ENCODE measurements at places on chromosomes 6 and 20. TPM values are rescaled to one million over a fixed set of nuclear protein-coding genes. Genes with fewer than 3 reads are reported as not detected.
A peak's percentile ranks its signal among the peaks of the same experiment; 100 is the strongest.

Gene RAET1E
- not detected for total RNA-seq

- no peaks in the 10 kb centered on the region for H3K27me3 ChIP-seq
- no peak overlapping the region for H3K4me3 ChIP-seq
- no peaks in the 10 kb centered on the region for H3K4me1 ChIP-seq
- DNase-seq, result no peak
- H3K36me3 ChIP-seq, result peaks cover 6% of the 10 kb centered on the region
These were observed 14.3 kb downstream of the ITPA start for GRCh38 chr20:3223651-3223993.

GRCh38 chr6:105832313-105832761 lies 253.8 kb upstream of the PRDM1 start:
- no peaks in the 10 kb centered on the region for H3K4me1 ChIP-seq
- H3K4me3 ChIP-seq, result no peak overlapping the region
- no peak for DNase-seq
- H3K27ac ChIP-seq, result no peak overlapping the region

Gene MATN4
- total RNA-seq, result 0.19 TPM

DNA sequence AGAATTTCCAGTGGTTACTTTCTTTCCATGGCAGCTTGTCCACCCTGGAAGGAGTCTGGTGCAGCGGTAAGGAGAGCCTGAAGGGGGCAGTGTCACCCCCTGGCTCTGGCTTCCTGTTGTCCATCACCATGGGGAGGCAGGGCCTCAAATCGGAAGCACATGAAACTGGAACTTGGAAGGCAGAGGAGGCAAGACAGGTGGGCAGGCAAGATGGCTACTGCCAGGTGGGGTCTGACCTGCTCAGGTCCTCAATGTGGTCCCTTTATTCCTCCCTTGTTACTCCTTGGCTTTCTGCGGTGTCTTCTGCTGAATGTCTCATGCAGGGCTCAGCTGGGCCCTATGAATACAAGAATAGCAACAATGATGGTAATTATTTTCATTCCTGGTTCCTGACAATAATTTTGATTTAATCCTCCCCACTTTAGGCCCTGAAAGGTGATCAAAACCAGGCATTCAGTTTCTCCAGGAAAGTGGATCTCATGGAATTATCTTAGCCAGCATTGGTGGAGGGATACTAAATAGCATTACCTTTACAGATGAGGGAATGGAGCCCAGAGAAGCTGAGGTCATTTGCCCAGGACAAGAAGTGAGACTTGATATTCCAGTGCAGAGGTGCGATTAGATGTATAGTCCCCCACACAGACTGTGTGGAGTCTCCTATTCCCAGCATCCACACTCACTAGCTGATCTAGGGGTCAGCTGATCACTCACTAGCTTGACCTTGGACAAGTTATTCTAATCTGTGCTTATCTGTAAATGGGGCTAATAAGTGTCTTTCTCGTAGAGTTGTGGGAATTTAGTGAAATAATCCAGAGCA lies 17.6 kb upstream of the SNAI1 start:
- no peak overlapping the region for H3K4me3 ChIP-seq

- H3K27me3 ChIP-seq, result no peaks in the 10 kb centered on the region
- no peak overlapping the region for H3K4me3 ChIP-seq
- H3K36me3 ChIP-seq, result no peaks in the 10 kb centered on the region
- peaks cover 6% of the 10 kb centered on the region for H3K4me1 ChIP-seq
- H3K27ac ChIP-seq, result no peak overlapping the region
These were observed 42.6 kb upstream of the IRF4 start for GRCh38 chr6:348860-349396.

DNA sequence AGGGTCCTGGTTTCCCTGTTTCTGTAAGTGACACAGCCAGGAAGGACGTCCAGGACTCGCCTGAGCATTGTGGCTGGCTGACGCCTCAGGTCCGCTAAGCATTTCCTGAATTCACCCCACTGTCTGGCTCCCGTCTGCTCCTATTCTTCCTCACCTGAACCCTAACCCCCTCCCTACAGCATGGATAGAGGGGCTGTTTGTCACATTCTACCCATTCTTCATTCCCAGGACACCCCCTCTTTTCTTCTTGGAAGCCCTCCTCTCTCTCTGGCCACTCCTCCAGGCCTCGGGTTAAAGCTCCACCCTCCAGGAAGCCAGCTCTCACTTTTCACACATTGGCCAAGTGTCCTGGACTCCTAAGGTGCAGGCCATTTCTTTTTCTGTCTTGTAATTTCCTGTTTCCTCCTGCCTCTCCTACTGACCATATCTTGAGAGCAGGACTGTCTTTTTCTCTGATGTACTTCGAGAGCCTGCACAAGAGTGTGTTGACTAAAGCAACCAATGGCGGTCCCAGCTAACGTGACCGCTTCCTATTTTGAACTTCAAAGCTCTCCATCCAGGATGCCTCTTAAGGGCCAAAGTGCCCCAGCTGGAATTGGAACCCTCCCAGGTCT lies 24.2 kb upstream of the MYMX start:
- no peak overlapping the region for H3K4me3 ChIP-seq
- H3K36me3 ChIP-seq, result no peaks in the 10 kb centered on the region
- H3K4me1 ChIP-seq, result no peaks in the 10 kb centered on the region
- DNase-seq, result no peak
- peaks cover 8% of the 10 kb centered on the region for H3K27me3 ChIP-seq

Gene CCDC28A
- total RNA-seq, result 9.3 TPM

Gene DEFB113
- total RNA-seq, result not detected

Gene SNPH
- total RNA-seq, result 7.9 TPM

- no peaks in the 10 kb centered on the region for H3K36me3 ChIP-seq
- no peak for DNase-seq
- peaks cover 20% of the 10 kb centered on the region for H3K4me1 ChIP-seq
- H3K4me3 ChIP-seq, result peak overlapping the region; percentile 75
- peak overlapping the region; percentile 88 for H3K27ac ChIP-seq
These were observed 48.0 kb downstream of the OR2B2 start for GRCh38 chr6:27863962-27864905.

Gene HNF4A
- total RNA-seq, result not detected

DNA sequence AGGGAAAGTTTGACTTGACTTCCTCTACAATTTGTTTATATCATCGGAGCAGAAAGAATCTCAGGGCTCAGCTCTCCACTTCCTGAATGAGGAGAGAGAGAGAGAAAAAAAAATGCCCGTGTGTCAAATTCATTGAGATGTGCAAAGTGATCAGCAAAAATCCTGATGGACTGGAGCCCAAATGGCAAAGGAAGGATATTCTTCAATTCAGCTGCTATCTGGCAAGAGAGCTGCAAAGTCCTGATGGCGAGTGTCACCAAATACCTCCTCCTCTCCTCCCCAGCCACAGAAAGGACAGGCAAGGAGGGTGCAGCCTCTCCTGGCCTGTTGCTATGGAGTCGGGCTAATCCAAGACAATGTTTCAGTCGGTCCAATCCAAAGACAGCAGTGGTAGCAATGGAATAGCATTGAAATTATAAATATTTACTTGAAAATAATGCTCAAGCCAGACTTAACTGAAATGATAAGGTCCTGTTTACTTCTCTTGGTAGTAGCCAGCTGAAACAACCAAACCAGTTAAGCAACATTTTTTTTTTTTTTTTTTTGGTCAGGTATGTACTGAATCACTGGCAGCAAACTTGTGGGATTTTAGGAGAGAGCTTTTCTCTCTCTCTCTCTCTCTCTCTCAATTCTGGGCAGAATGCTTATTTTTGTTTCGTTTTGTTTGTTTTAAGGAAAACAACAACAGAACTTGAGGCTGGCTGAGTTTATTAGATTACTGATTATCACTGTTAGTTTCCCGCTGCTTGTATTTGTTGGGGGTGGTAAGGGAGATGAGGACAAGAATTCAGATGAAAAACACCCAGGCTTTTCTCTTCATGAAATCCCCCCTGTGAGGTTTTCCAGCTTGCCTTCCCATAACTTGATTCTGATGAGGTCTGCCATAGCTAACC lies 204.2 kb downstream of the BCAS1 start:
- H3K27ac ChIP-seq, result peak overlapping the region; percentile 58
- no peaks in the 10 kb centered on the region for H3K27me3 ChIP-seq
- H3K4me1 ChIP-seq, result peaks cover 24% of the 10 kb centered on the region
- H3K4me3 ChIP-seq, result no peak overlapping the region
- no peaks in the 10 kb centered on the region for H3K36me3 ChIP-seq

DNA sequence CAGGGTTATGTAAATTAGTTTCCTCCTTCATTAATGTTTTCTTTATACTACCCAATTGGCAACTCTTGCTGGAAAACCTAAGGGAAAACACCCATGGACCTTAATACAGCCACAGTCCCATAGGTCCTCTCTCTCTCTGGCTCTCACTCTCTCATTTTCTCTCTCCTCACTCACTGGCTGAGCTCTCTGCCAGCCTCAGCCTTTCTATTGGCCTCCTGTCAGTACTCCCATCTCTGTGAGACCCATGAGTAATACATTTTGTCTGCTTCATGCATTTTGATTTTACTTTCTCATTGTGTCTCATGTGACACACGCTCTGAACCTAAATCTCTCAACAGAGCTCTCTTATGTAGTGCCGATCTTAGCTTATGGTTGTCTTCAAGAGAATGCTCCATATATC lies 907.5 kb downstream of the C6orf118 start:
- no peak overlapping the region for H3K27ac ChIP-seq
- no peak overlapping the region for H3K4me3 ChIP-seq
- H3K4me1 ChIP-seq, result no peaks in the 10 kb centered on the region
- no peaks in the 10 kb centered on the region for H3K27me3 ChIP-seq
- DNase-seq, result no peak
- no peaks in the 10 kb centered on the region for H3K36me3 ChIP-seq

GRCh38 chr6:117890172-117890571 lies 16.9 kb upstream of the SLC35F1 start:
- H3K36me3 ChIP-seq, result no peaks in the 10 kb centered on the region
- no peak overlapping the region for H3K27ac ChIP-seq
- H3K4me1 ChIP-seq, result no peaks in the 10 kb centered on the region
- H3K27me3 ChIP-seq, result no peaks in the 10 kb centered on the region
- H3K4me3 ChIP-seq, result no peak overlapping the region
- DNase-seq, result no peak

DNA sequence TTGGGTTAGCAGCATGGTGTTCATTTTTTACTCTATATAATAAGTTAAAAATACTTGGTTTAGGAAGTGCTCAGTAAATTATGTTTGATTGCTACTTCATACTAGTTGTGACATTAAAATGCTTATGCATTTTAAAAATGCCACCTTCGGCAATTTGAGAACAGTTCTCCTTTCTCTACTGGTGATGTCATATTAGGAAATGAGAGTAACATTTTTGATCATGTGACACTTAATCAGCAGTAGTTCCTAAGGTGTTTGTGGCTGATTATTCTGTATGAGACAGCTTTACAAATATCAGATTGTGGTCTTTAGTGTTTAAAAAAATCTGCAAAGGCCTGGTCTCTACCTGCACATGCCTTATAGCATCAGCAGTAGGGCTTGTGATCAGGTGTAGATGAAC lies 4.4 kb downstream of the GZF1 start:
- H3K4me1 ChIP-seq, result peaks cover 28% of the 10 kb centered on the region
- H3K4me3 ChIP-seq, result no peak overlapping the region
- DNase-seq, result no peak
- peaks cover 34% of the 10 kb centered on the region for H3K36me3 ChIP-seq

- no peak overlapping the region for H3K4me3 ChIP-seq
- H3K4me1 ChIP-seq, result no peaks in the 10 kb centered on the region
These were observed 21.5 kb upstream of the HS3ST5 start for GRCh38 chr6:114364301-114364700.

Gene IRF4
- not detected for total RNA-seq

Gene HSPA1A
- 52.7 TPM for total RNA-seq

DNA sequence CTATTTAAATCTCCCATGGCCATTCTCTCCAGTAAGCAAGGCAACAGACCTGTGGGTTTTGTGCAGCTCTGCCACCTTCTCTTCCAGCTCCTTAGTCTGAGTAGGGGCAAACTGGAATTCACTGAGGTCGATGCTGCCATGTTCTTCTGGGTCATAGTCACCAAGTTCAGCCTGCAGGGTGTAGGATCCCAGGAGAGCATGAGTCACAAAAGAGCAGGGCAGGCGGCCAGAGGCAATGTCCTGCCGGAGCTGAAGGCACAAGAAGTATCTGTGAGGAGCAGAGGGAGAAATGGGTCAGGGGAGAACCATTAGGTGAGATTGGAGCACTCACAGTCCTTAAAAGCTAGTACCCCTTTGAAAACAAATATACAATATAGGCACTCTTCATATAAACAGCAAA lies 73.7 kb downstream of the SMLR1 start:
- DNase-seq, result peak; percentile 70
- no peaks in the 10 kb centered on the region for H3K36me3 ChIP-seq
- no peak overlapping the region for H3K27ac ChIP-seq
- peaks cover 6% of the 10 kb centered on the region for H3K4me1 ChIP-seq
- no peaks in the 10 kb centered on the region for H3K27me3 ChIP-seq

Gene HLA-DQA1
- not detected for total RNA-seq

DNA sequence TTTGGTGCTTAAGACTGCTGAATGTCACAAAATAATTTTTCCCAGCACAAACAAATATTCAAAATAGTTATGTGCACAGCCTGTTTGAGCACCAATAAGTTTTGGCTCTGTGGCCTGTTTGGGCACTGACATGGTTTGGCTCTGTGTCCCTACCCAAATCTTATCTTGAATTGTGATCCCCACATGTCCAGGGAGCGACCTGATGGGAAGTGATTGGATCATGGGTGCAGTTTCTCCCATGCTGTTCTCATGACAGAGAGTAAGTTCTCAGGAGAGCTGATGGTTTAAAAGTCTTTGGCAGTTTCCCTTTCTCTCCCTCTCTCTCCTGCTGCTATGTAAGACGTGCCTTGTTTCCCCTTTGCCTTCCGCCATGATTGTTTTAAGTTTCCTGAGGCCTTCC lies 146.0 kb upstream of the ESR1 start:
- no peak overlapping the region for H3K27ac ChIP-seq
- H3K27me3 ChIP-seq, result no peaks in the 10 kb centered on the region
- no peaks in the 10 kb centered on the region for H3K36me3 ChIP-seq
- no peak overlapping the region for H3K4me3 ChIP-seq
- no peak for DNase-seq
